ENCODE measurements at places on chromosomes 11 and 22. TPM values are rescaled to one million over a fixed set of nuclear protein-coding genes. Genes with fewer than 3 reads are reported as not detected.

DNA sequence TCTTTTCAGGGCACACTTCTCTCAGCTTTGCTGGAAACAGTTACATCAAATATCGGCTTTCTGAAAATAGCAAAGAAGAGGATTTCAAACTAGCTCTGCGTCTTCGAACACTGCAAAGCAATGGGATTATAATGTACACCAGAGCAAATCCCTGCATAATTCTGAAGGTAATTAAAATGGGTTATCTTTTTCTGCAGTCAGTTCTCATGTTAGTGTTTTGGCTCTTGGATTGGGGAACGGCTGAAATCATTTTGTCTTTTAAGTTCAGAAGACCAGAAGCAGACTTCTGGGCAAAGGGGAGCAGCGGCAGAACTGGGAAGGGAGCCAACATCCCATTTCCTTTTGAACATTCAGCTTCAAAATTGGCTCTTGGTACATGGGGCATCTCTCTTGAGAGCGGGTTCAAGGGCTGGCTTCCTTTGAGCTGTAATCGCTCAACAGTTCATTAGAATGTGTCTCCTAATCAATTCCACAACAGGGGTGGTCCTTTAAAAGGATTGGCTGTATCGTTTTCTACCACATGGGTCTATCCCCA lies 110.2 kb upstream of the MTNR1B start:
- no peaks in the 10 kb centered on the region for H3K4me1 ChIP-seq
- no peak overlapping the region for H3K4me3 ChIP-seq
- no peak for DNase-seq
- H3K27me3 ChIP-seq = no peaks in the 10 kb centered on the region
- H3K27ac ChIP-seq = no peak overlapping the region

Gene OR6T1
- not detected for total RNA-seq

- no peak for DNase-seq
- H3K27me3 ChIP-seq = no peaks in the 10 kb centered on the region
- H3K4me3 ChIP-seq = no peak overlapping the region
Observed at GRCh38 chr22:21904250-21904789, 36.9 kb upstream of the MAPK1 start.

GRCh38 chr11:12695873-12696272 lies 21.7 kb downstream of the TEAD1 start:
- no peak for DNase-seq
- no peaks in the 10 kb centered on the region for H3K27me3 ChIP-seq
- peaks cover 81% of the 10 kb centered on the region for H3K4me1 ChIP-seq
- no peak overlapping the region for H3K4me3 ChIP-seq
- peak overlapping the region; percentile 93 for H3K27ac ChIP-seq
- H3K36me3 ChIP-seq = no peaks in the 10 kb centered on the region

DNA sequence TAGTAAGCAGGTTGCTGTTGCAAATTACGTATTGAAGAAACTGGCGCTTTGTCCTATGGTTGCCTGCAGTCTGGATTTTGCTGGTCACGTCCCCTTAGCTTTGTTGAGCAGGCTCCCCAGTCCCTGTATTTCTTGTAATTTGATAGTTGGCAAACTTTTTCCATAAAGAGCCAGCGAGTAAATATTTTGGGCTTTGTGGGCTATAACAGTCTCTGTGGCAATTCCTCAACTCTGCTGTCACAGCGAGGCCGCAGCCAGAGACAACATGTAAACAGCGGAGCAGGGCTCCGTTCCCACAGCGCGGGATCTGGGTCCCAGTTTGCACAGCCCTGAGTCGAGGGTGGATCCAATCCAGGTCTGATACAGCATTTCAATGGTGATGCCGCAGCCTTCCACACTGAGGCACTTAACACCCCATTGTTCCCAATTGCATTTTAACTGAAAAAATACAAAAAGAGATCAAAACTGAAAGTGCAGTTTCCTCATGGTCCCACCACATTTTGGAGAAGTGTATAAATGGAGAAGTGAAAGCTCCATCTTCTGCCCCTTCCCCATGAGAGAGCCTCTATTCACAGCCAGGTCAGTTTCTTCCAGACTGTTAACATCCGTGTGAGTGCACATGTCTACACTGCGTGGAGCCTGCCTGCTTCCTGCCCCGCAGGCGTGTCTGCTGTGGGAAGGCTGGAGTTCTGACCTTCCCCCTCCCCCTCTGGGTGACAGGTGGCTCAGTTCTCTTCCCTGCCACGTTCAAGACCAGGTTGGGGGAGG lies 89.1 kb downstream of the RPS6KA4 start:
- H3K36me3 ChIP-seq = no peaks in the 10 kb centered on the region
- no peaks in the 10 kb centered on the region for H3K4me1 ChIP-seq
- H3K27ac ChIP-seq = no peak overlapping the region
- H3K4me3 ChIP-seq = no peak overlapping the region
- H3K27me3 ChIP-seq = peaks cover 3% of the 10 kb centered on the region

- H3K27ac ChIP-seq = no peak overlapping the region
- H3K4me3 ChIP-seq = no peak overlapping the region
- no peaks in the 10 kb centered on the region for H3K27me3 ChIP-seq
- DNase-seq = no peak
Observed at GRCh38 chr11:28086569-28086968, 21.4 kb downstream of the KIF18A start.

- peak; percentile 29 for DNase-seq
- H3K4me1 ChIP-seq = peaks cover 6% of the 10 kb centered on the region
- H3K27me3 ChIP-seq = no peaks in the 10 kb centered on the region
- H3K27ac ChIP-seq = no peak overlapping the region
Observed at GRCh38 chr11:112760396-112761059, 200.7 kb upstream of the NCAM1 start.

DNA sequence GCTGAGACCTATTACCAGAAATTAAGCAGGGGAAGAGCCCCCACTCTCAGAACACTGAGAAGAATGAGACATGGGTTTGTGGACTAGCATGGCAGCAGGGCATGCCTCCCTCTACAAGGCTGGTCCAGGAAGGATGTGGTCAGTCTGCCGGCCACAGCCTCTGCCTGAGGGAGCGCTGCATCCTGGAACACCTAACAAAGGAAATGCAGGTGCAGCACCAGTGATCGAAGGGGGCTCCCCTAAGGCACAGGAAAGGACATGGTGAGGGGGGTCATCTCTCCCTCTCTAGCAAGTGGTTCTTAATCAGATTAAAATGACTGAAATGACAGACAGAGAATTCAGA lies 40.6 kb upstream of the ARL14EP start:
- no peaks in the 10 kb centered on the region for H3K4me1 ChIP-seq
- H3K27ac ChIP-seq = no peak overlapping the region
- H3K4me3 ChIP-seq = no peak overlapping the region
- DNase-seq = no peak
- H3K36me3 ChIP-seq = no peaks in the 10 kb centered on the region

DNA sequence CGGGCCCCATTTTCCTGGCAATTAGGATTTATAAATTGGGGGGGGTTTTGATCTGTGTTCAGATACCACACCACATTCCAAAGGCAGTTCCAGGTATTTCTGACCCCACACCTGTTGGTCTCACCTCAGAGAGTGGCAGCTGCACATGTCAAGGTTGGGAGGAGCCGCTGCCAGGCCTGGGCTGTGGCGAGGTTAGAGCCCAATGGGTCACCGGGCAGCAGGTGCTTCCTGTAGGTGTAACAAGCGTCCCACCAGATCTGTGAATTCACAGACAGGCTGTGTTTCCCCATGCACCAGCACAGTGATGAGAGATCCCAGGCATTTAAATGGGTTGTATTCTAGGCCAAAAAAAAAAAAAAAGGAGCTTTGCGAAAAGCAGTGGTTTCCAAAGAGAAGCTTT lies 58.6 kb downstream of the CABIN1 start:
- no peaks in the 10 kb centered on the region for H3K36me3 ChIP-seq
- no peak overlapping the region for H3K27ac ChIP-seq
- H3K27me3 ChIP-seq = no peaks in the 10 kb centered on the region
- no peak overlapping the region for H3K4me3 ChIP-seq

DNA sequence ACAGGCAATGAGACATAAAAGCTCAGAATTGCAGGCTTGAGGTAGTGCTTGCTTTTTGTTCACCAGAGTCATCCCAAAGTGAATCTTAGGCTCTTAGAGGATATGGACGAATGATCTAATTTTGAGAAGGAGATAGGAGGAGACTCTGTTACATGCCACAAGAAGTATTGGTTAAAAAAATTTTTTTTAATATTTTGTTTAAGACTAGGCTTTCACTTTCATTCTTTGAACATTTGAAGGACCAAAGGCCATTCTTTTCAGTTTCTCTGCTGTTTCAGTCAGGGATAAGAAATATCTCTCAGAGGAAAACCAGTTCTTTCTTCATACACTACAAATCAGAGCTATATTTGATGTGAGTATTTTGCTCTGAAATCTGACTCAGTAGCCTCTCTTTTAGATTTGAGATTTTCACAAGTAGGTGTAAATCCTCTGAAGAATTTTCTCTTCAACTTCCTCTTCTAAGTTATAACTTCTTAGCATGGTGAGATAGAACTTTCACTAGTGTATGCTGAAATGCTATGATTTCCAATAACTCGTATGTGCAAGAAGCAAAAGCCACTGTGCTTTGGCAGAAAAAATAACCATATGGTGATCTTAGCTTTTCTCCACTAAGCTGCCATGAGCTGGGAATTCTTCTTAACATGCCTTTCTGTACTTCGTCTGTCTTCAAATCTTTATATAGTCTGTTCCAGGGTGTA lies 24.1 kb upstream of the FAM181B start:
- peak overlapping the region; percentile 19 for H3K27ac ChIP-seq
- no peaks in the 10 kb centered on the region for H3K4me1 ChIP-seq

DNA sequence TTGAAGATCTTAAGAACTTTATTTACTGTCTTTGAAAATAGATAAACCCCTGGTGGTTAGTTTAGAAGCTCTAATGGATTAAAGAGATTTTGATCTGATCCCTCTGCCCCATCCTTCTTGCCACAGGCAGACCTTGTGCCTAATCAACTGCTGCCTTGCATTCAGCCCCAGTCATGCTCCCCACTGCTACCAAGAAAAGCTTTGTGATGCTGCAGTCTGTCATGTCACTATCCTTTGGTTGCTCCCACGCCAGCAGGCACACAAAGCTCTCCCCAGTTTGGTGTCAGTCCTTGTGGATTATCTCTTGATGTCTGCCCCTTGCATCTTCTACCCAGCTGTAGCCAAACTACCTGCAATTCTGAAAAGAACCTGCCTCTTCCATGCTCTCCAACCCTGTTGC lies 112.2 kb downstream of the MTNR1B start:
- H3K36me3 ChIP-seq = no peaks in the 10 kb centered on the region
- H3K27me3 ChIP-seq = no peaks in the 10 kb centered on the region
- H3K27ac ChIP-seq = no peak overlapping the region
- no peak overlapping the region for H3K4me3 ChIP-seq
- no peaks in the 10 kb centered on the region for H3K4me1 ChIP-seq

GRCh38 chr11:70026726-70027125 lies 51.4 kb upstream of the ANO1 start:
- H3K4me3 ChIP-seq = no peak overlapping the region
- H3K4me1 ChIP-seq = no peaks in the 10 kb centered on the region
- H3K27ac ChIP-seq = no peak overlapping the region
- DNase-seq = no peak
- H3K27me3 ChIP-seq = no peaks in the 10 kb centered on the region

DNA sequence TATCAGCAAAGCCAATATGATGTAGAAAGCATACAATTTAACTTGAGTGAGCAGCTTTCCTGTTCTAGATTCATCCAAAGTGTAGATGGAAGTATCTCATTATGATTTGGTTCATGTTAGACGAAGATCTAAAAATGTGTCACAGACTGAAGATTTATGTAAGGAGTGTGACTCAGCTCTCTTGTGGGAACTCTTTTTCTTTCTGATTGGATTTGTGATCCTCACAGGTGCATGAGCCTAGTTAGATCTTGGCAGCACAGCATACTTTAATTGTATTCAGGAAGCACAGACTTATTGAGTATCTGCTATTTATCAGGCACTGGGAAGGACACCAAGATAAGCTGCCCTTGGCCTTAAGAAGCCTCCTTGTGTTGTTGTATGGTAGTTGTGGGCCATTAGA lies 147.1 kb downstream of the C11orf91 start:
- DNase-seq = no peak
- no peaks in the 10 kb centered on the region for H3K36me3 ChIP-seq
- H3K27me3 ChIP-seq = no peaks in the 10 kb centered on the region
- H3K27ac ChIP-seq = no peak overlapping the region
- H3K4me1 ChIP-seq = no peaks in the 10 kb centered on the region

Gene OTOG
- total RNA-seq = not detected

Gene RIBC2
- not detected for total RNA-seq

Gene OR5T1
- total RNA-seq = not detected

DNA sequence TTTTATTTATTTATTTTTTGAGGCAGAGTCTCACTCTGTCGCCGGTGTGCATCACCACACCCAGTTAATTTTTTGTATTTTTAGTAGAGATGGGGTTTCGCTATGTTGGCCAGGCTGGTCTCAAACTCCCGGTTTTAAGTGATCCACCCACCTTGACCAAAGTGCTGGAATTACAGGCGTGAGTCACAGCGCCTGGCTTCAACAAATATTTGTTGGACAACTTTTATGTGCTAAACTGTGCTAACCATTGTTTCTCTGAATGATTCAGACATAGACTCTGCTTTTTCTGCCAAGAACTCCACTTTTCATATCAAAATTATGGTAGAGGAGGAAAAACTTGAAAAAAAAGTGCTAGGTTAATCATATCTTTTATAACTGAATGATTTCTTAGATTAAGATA lies 36.3 kb downstream of the MMP7 start:
- H3K36me3 ChIP-seq = no peaks in the 10 kb centered on the region
- H3K27me3 ChIP-seq = no peaks in the 10 kb centered on the region
- H3K27ac ChIP-seq = no peak overlapping the region
- no peak overlapping the region for H3K4me3 ChIP-seq

- H3K27me3 ChIP-seq = no peaks in the 10 kb centered on the region
- no peaks in the 10 kb centered on the region for H3K36me3 ChIP-seq
- H3K27ac ChIP-seq = no peak overlapping the region
- peaks cover 56% of the 10 kb centered on the region for H3K4me1 ChIP-seq
Observed at GRCh38 chr22:20520093-20520511, 12.7 kb downstream of the MED15 start.

Gene OR8H1
- not detected for total RNA-seq

- peak within 1 kb of the TSS; percentile 21 for H3K4me3 ChIP-seq
- no peaks in the 10 kb centered on the region for H3K36me3 ChIP-seq
- DNase-seq = peak; percentile 91
- H3K27ac ChIP-seq = no peak within 1 kb of the TSS
- H3K27me3 ChIP-seq = no peaks in the 10 kb centered on the region
Observed at GRCh38 chr22:41699264-41700107, at the start of gene MEI1. MEI1 (plus strand) TSS chr22:41699503; CDS start chr22:41699539, 36 bp downstream.

- DNase-seq = no peak
- H3K4me1 ChIP-seq = no peaks in the 10 kb centered on the region
- H3K27me3 ChIP-seq = no peaks in the 10 kb centered on the region
- no peak overlapping the region for H3K27ac ChIP-seq
Observed at GRCh38 chr22:16974298-16975084, 33.5 kb downstream of the GAB4 start.

Gene MMP3
- 28.5 TPM for total RNA-seq

Gene DERL3
- not detected for total RNA-seq

DNA sequence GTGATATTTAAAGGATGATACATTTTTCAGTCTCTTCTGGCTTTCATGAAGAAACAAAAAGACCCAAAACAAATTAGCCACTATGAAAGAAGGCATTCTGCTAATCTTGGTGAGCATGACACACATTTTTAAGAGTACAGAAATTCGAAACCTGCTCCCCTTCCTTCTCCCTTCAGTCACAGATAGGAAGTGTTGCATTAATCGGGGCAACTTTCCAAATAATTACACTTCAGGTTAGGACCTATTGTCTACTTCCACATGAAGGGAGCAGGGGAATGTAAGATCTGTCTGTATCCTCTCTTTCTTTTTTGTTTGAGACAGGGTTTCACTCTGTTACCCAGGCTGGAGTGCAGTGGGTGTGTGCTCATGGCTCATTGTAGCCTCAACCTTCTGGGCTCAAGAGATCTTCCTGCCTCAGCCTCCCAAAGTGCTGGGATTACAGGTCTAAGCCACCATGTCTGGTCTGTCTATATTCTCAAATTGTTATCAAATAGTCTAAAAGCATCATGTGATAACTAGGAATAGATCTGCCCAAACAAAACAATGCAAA lies 45.8 kb downstream of the NCAM1 start:
- DNase-seq = no peak
- no peaks in the 10 kb centered on the region for H3K4me1 ChIP-seq
- H3K27ac ChIP-seq = no peak overlapping the region
- no peak overlapping the region for H3K4me3 ChIP-seq
- no peaks in the 10 kb centered on the region for H3K36me3 ChIP-seq
- H3K27me3 ChIP-seq = no peaks in the 10 kb centered on the region

Measured in sigmoid colon (tissue), 7 donors.